ENCODE measurements at places on chromosomes 2 and 18.

- DNase-seq = no peak
These were observed 5.4 kb upstream of the CHRNG start for GRCh38 chr2:232533944-232534710.

DNA sequence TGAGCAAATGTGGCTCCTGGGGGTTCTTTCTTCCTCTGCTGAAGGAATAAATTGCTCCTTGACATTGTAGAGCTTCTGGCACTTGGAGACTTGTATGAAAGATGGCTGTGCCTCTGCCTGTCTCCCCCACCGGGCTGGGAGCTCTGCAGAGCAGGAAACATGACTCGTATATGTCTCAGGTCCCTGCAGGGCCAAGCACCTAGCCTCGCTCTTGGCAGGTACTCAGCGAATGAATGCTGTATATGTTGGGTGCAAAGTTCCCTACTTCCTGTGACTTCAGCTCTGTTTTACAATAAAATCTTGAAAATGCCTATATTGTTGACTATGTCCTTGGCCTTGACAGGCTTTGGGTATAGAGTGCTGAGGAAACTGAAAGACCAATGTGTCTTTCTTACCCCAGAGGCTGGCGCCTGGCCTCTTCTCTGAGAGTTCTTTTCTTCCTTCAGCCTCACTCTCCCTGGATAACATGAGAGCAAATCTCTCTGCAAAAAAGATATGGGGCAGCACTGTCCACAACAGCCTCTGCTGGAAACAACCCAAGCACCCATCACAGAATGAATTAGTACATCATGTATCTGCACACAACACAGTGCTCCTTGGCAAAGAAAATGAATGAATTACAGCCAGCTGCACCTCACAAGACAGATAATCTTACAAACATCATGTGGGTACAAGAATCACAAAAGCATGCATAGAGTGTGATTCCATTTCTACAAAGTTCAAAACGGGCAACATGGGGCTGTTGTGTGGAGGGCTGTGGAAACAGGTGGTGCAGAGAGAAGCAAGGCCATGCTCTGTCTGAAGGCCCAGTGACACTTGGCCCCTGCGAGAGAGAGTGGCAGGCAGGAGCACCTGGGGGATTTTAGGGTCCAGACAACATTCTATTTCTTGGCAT lies 6.6 kb downstream of the IL1RN start:
- no peak for DNase-seq

DNA sequence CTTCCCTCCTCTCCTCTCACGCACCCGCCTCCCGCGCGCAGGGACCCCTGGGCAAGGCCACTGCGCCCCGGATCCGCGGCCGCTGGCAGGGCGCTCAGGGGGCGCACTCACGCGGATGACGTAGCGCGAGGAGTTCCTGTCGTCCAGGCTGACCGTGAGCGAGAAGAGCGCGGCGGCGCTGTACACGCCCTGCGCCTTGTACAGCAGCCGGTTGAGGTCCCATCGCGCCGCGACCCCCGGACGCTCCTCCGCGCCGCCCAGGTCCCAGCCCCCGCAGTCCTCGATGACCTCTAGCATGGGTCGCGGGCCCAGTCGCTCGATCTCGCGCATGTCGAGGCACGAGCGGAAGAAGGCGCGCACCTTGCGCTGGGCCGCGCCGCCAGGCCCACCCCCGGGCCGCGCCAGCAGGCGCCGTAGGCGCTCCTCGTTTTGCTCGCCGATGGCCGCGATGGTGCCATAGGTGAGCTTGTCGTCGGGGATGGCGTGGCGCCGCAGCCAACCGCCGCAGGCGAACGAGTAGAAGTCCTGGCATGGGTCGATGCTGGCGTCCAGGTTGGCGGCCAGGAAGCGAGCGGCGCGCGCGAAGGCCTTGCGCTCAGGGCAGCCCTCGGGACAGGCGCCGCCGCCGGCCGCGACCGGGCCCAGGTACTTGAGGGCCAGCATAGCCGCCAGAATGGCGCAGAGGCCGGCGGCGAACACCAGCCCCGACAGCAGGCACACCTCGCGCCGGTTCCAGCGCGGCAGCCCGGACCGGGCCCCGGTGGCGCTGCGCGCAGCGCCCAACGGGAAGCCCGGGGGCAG lies 1.7 kb downstream of the ECEL1 start:
- no peak for DNase-seq

GRCh38 chr2:118240276-118240675 lies 152.0 kb downstream of the INSIG2 start:
- no peak for DNase-seq

DNA sequence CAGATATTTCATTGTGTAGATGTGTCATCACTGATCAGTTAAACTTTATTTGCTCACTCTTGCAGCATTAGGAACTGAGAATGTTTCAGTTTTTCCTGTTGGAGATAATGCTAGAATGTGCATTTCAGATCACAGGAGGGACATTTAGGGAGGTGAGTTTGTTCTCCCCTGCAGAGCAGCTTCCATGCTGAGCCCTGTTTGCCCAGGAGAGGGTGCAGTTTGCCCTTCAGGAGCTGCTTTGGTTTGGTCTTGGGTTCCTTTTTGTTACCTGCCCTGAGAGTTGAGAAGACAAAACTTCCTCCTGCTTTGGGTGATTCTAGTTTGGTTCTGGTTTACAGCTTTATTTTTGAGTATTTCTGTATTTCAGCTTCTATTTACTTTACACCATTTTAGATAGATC lies 49.9 kb downstream of the DGKD start:
- no peak for DNase-seq

- no peak for DNase-seq
These were observed 88.3 kb upstream of the MBOAT2 start for GRCh38 chr2:9091811-9092210.

- DNase-seq = no peak
These were observed 186.1 kb downstream of the INHBB start for GRCh38 chr2:120531863-120532600.

- no peak for DNase-seq
These were observed 71.2 kb upstream of the COL3A1 start for GRCh38 chr2:188902901-188903491.

DNA sequence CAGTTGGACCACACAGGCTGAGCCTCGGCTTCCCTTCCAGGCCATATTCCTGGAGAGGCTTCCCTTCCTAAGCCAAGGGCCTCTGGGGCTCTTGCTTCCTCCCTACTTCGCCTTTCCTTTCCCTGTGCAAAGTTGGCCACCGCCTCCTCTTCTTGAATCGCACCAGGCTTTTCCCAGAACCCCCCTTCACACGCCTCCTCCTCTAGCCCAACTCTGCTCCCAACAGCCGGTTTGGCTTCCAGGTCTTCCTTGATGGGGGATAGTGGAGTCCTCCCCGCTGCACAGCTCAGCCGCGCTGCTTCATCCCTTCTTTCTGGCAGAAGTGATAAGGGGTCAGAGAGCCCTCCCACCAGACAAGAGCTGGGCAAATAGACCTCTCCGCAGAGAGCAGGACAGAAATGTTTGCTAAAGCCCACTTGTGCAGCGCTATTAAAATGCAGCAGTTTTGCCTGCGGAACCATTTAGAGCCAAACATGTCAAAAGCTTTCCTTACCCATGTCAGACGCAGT lies 56.4 kb downstream of the SNORC start:
- DNase-seq = no peak

DNA sequence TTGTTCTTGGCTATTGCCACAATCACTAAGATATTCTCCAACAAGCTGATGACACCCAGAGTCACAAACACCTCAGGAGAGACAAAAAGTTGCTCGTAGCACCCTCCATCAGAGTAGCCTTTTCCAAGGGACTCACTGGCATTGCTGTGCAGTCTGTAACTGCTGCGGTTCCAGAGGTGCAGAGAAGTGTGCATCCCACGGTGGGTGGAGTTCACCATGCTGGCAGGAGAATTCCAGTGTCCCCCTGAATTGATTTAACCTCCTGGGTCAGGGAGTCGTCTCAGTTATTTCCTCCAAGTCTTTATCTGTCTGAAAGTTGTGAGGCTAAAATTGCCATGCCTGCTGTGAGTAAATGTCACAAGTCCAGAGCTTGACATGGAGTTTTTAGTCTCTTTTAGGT lies 443 bp downstream of the MC4R start:
- no peak for DNase-seq

All from activated T-cell treated with anti-CD3 and anti-CD28 coated beads for 48 hours (primary cell).